Stimulated activated CD8-positive, alpha-beta memory T cell treated with anti-CD3 and anti-CD28 coated beads, Interleukin-15, amount 100 ng/mL, for 4 hours (primary cell): ENCODE measurements at places on chromosomes 3 and 15.

GRCh38 chr15:74192751-74193150 is 9.8 kb downstream of the STRA6 start:
- DNase-seq, result no peak

GRCh38 chr3:158127250-158128219 is 17.6 kb downstream of the RSRC1 start:
- DNase-seq, result no peak

DNA sequence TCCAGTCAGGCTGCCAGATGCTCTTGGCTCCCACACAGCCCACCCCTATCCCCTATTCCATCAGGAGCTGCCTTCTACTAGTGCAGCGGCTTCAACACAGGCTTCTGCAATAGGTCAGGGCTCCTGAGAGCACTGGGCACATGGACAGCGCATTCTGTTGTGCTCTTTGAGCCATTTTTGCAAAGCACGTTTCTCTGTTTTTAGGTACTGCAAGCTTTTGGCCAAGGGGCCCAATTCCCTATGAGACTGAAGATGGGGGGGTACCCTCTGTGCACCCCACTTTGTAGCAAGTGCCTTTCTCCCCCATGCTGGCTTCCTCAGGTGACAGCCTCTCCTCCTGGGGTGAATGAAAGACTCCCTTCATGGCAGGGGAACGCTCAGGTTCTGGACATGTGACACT is 31.2 kb downstream of the CHDH start:
- DNase-seq, result no peak

DNA sequence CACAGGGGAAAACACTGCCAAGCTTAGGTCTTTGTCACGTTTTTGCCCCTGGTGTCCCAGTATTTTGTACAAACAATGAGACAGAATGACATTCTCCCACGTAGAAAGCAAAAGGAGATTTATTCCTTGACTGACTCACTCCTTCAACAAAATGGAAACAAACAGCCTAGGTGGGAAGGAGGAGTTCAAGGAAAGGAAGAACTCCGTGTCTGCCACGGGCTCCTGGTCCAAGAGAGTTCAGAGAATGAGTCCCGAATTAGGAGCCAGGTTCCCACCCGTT is 8.1 kb downstream of the TLE3 start:
- no peak for DNase-seq

- no peak for DNase-seq
These were observed 126.7 kb downstream of the ARNT2 start for GRCh38 chr15:80530737-80531365.

- DNase-seq, result no peak
These were observed 15.6 kb downstream of the KAT2B start for GRCh38 chr3:20055842-20056241.

DNA sequence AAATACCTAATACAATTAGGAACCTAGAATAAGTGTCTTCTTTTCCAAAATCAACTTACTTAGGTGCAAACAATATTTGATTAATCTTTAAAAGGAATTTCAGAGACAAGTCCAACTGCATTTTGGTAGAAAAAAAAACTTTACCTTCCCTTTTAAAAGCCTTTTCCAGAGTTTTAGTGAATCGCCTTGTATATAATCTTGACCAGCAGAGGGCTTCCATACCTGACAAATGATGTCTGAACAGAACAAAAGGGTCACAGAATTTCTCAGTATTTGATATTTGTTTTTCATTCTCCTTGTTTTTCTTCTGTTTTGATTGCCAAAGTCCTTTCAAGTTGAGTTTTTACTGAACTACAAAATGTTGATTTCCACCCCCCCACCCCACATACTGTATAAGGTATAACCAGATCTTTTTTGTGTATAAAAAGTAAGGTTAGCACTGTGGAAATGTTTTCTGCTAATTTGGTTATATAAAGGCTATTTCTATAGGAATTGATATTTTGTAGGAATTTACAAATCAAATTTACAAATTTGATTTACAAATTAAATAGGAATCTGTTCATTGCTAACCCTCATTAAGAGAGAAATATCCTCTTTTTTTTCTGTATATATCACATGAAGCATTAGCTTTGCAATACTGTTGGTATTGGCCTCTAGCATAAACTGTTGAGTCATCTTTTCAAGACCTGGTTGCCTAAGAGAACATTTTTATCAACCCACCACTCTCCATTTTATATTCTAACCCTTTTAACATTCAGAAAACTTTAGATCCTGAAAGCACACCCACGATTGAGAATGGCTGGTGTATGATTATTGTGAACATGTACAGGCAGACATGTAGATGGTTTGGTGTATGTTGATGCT is 464.1 kb upstream of the RARB start:
- no peak for DNase-seq

- DNase-seq, result no peak
These were observed 49.1 kb downstream of the CA12 start for GRCh38 chr15:63332367-63333124.

DNA sequence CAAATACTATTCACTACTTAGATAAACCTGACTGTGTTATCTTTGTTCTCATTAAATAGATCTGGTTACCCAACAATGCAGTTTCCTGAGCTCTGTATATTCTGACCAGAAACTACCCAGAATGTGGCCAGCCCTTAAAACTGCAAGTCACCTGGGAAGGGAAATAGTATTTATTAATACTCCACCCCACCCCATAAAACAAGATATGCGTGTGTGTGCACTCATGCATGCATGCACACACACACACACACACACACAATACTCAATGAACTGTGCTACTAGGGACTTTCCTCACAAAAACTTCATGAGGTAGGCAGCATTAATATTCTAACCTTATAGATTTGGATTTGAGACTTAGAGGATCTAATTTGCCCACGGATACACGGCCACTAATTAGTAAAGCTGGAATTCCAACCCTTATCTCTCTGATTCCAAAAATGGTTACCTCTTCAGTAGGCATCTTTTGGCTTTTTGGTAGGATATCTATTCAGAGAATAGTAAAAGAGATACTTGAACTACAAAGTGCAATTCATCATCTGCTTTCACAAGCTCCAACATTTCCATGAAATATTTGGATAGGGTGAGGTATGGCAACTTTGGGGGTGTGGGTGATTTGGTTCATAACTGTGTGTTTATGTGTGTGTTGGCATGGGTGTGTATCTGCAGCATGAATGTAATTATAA is 197.0 kb upstream of the CFAP20DC start:
- no peak for DNase-seq

GRCh38 chr3:120831066-120831465 is 76.9 kb upstream of the STXBP5L start:
- no peak for DNase-seq

DNA sequence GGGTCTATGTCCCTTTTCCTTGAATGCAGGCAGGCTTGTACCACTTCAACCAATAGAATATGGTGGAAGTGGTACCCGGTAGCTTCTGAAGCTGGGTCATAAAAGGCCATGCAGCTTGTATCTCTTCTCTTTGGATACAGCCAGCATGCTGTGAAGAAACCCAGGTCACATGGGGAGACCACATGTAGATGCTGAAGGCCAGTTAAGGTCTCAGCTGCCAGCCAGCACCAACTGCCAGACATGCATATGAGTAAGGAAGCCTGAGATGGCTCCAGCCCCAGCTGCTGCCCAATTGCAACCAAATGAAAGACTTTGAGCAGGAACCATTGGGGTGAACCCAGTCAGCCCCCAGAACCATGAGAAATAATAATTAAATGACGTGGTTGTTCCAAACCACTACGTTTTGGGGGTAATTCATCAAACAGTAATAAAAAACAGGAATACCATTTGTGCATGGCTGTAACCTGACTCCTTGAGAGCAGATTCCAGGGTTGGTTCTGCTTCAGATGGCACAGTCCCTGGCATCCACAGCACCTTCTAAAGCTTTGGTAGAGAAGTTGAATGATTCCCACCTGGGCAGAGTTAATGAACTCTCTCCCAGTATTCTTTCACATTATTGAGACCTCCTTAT is 3.8 kb downstream of the RBP2 start:
- no peak for DNase-seq

GRCh38 chr15:77577366-77577950 is 55.3 kb downstream of the LINGO1 start:
- DNase-seq, result no peak

- DNase-seq, result no peak
These were observed 16.9 kb downstream of the FBLN2 start for GRCh38 chr3:13565581-13566452.

DNA sequence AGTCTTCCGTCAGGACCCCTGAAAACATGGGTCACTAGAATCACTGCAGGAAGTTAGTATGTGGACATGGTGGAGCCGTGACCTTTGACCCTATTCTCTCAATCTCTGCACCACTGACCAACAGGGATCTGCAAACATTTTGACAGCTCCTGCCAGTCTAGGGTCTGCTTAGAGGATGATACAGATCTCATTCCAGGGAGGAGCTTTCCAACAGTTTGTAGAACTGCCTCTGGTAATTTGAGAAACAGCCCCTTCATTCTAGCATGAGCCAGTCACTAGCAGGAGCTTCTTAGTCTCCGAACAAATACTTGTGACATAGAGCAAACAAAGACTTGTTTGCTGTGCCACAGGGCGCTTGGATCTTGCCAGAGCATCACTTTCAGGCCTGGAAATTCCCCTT is 270.3 kb upstream of the CFAP20DC start:
- DNase-seq, result no peak

DNA sequence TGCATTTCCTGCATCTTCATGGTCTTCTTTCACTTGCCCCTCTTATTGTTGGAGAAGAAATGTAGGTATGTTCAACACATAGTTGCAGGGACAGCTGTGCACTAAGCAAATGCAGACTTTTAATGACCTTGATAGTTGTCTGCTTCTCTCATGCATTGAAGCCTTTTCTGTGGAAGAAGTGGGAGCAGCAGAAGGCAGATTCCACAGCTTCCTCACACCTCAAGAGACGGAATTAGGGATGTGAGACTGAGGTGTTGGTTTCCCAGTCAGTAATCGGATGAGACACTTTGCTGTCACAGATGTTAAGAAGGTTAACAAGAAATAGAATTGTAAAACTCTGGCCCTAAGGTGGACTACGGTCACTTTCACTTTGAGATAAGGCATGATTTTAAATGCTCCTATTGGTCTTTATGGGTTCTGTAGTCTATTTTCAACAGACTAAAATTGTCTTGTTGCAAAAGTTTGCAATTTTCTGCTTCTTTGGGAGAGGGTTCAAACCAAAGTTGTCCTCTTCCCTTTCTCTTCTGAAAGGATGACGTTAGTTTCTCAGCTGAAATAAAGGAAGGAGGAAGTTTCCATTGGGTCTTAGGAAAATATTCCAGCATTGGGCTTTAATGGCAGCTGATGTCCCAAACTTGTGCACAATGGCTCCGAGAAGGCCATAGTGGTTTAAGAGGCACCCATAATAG is 117.4 kb downstream of the LPP start:
- no peak for DNase-seq

DNA sequence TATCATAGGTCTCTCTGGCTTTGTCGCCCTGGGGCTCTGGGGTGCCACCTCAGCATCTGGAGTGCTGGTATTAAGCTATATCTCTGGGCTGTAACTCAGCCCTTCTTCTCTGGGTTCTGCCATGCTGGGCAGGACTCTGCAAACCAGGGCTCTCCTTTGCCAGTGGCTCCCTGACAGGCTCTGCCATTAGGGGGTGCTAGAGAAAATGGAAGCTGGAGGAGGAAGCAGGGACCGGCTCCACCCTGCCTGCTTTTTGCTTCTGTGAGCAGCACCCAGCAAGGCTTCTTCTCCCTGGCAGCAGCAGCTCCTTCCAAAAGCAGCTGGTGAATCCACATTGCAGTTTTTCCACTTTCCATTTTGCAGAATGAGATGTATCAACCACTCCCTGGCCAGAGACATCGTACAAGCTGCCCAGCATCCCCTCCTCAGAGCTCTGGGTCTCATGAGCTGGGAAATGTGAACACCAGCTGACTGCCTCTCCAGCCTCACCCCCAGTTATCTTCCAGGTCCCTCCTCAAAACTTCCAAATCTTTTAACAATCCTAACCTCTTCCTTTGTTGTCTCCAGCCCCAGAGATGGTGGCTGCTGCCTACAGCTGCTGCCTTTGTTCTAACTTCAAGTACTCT is 165.0 kb downstream of the ABHD5 start:
- no peak for DNase-seq

DNA sequence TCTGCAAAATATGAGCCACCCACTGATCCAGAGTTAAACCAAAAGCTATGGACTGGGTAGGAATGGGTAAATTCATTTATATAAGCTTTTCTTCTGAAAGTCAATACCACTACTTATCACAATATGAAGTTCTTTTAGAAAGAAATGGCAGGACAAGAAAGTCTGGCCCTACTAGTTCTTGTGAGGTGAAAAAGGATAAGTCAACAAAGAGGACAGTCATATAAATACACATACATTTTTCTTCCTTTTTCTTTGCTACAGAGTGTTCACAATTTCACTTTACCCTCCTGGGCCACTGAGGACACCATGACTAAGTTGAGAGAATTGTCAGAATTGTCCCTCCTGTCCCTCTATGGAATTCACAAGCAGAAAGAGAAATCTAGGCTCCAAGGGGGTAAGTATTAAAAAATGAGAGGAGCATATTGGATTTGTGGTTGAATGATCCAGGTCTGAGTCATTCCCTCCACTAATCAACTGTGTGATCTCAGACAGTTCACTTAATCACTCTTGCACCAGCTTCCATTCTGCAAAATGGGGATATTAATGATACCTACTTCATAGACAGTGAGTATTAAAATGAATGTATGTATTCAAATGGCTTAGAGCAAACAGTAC is 27.6 kb downstream of the ACP3 start:
- DNase-seq, result no peak

DNA sequence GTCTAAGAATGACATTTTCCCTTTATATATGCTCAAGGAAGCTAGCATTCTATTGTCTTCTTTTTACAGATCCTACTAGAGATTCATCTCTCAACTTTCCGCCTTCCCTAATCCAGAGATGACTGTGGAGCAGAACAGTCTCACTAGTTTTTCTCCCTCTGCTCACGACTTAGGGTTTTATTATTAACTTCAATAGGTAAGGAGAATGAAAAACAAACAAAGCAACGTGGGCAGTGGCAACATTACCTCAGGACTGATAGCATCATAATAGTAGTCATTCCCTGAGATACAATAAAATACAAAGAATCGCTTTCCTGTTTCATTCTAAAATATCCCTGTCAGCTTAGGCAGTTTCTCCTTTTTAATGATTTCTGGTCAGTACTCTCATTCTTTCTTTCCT is 154.3 kb upstream of the PLAAT1 start:
- no peak for DNase-seq

DNA sequence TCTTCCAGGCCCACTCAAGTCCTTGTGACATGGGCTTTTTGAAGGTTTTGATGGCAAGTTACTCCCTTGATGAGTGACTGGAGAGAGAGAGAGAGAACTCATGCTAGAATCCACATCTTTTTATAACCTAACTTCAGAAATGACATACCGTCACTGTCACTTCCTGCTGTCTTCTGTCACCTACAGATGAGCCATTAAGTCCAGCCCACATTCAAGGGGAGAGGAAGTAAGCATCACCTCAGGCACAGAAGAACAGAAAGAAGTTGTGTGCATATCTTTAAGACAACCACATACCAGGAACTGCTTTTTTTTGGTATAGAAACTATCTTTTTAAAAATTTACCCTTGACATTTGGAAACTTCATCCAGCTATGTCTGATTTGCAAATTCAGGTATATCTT is 16.6 kb upstream of the TXNRD3 start:
- no peak for DNase-seq

- DNase-seq, result no peak
These were observed 474 bp downstream of the MINAR1 start for GRCh38 chr15:79432345-79433275.
